Aorta (tissue), 5 donors: ENCODE measurements at places on chromosomes 1 and 21. TPM values are rescaled to one million over a fixed set of nuclear protein-coding genes. Genes with fewer than 3 reads are reported as not detected.
A peak's percentile ranks its signal among the peaks of the same experiment; 100 is the strongest.

GRCh38 chr1:190578526-190578925 lies 100.9 kb upstream of the BRINP3 start:
- no peak overlapping the region for H3K27ac ChIP-seq
- no peak overlapping the region for H3K4me3 ChIP-seq
- H3K27me3 ChIP-seq, result peaks cover 1% of the 10 kb centered on the region
- no peaks in the 10 kb centered on the region for H3K36me3 ChIP-seq

- no peak for DNase-seq
- no peaks in the 10 kb centered on the region for H3K36me3 ChIP-seq
- H3K27me3 ChIP-seq, result no peaks in the 10 kb centered on the region
Observed at GRCh38 chr21:26916799-26917198, 50.1 kb downstream of the ADAMTS5 start.

GRCh38 chr1:18734001-18734400 lies 103.4 kb downstream of the PAX7 start:
- H3K4me1 ChIP-seq, result no peaks in the 10 kb centered on the region
- H3K27ac ChIP-seq, result no peak overlapping the region
- peak; percentile 18 for DNase-seq

- no peak for DNase-seq
- no peaks in the 10 kb centered on the region for H3K27me3 ChIP-seq
- H3K27ac ChIP-seq, result no peak overlapping the region
- peaks cover 1% of the 10 kb centered on the region for H3K36me3 ChIP-seq
Observed at GRCh38 chr21:45202889-45203288, 84.8 kb downstream of the POFUT2 start.

DNA sequence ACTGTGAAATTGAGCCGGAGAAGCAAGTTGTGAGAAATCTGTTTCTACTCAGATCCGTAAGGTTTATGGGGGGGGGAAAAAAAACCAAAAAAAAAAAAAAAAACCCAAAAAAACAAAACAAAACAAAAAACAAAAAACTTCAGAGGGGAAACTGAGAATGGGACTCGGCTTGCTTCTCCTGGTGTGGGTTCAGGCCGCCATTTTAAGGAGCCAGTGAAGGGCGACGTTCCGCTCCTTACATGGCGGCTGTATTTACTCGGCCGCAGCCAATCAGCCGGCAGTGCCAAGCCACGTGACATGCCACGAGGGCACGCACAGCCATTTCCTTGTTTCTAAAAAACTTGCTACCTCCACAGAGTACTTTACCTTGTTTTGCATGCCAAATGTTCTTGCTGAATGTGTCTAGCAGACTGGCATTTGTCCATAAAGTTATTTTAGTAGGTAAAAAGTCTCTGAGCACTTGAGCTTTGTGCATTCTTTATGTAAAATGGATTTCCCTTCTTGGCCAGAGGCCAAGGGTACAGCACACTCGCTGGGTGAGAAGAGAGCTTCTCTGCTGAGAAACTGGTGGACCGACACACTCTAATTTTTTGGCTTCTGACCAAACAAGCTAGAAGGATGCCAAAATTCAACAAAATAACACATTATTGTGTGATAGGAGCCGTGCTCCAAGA lies 101.8 kb downstream of the NFIA start:
- H3K27ac ChIP-seq, result peak overlapping the region; percentile 86
- DNase-seq, result peak; percentile 94
- peaks cover 4% of the 10 kb centered on the region for H3K4me1 ChIP-seq
- no peaks in the 10 kb centered on the region for H3K36me3 ChIP-seq
- peak overlapping the region; percentile 8 for H3K4me3 ChIP-seq

DNA sequence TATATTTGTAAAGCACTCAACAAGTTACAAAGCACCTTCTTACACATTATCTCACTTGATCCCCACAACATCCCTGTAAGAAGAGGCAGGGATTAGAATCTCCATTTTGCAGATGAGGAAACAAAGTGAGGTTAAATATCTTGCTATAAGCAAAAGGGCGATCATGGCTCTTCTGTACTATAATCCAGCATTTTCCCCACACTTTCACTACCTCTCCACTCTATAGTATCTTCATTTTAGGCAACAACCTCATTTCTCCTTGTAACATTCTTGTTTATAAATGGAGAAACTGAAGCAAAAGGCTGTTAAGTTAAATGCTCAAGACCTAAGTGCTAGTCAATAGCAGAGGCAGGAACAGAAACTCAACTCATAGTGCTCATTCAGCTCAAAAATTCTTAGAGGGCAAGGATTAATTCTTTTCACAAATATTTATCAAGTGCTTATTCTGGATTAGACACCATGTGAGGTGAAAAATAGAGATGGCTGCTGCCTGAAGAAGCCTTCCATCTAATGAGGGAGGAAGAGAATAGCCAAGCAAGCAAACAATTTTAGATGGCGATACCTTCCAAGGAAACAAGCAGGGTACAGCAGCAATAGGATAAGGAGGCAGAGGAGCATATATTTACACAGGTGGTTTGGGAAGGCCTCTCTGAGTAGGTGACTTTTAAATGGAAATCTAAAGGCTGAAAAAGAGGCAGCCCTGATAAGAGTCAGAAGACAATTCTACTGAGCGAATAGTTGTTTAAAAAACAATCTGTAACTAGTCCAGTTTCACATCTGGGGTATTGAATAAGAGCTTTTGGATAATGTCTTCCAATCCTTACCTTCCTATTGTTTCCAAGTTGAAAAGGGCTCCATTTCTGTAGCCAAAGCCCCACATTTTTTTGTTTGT lies 3.5 kb downstream of the ERRFI1 start:
- peak overlapping the region; percentile 21 for H3K4me3 ChIP-seq
- H3K4me1 ChIP-seq, result peaks cover 2% of the 10 kb centered on the region
- no peak for DNase-seq
- peak overlapping the region; percentile 34 for H3K27ac ChIP-seq
- no peaks in the 10 kb centered on the region for H3K36me3 ChIP-seq

GRCh38 chr1:182392050-182393028 lies 749 bp upstream of the GLUL start:
- no peaks in the 10 kb centered on the region for H3K27me3 ChIP-seq
- no peaks in the 10 kb centered on the region for H3K36me3 ChIP-seq
- H3K4me3 ChIP-seq, result peak overlapping the region; percentile 87

DNA sequence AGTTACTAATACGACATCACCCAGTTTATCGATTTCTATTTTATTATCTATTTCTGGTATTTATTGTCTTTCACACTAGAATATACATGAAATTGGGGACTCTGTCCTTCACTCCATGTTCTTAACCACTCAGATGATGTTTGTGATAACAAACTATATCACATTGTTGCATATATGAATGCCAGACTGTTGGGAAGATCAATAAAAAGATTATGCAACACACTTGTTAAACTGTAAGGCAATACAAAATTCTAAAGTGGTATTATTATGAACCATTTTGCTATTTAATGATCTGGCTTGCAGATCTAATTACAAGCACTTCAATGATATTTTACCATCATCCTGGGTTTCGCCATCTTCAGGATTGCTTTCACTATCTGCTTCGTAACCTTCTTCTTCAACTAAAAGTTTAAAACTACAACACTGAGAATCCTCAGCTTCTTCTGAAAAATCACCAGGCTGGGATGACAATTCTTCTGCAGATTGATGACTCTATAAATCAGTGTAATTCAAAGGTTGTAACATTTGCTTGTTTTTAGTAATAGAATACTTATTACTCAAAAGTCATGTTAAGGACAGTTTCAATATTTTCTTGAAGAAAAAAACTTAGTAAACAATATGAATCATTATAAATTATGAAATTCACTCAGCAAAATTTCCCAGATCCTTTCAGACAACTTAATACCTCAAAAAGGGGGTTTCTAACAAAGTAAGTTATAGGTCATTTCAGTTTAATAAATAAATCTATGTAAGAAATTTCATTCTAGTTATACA lies 63.9 kb downstream of the LYST start:
- no peak overlapping the region for H3K4me3 ChIP-seq
- H3K27ac ChIP-seq, result no peak overlapping the region
- H3K27me3 ChIP-seq, result no peaks in the 10 kb centered on the region
- H3K4me1 ChIP-seq, result no peaks in the 10 kb centered on the region
- no peak for DNase-seq
- peaks cover 3% of the 10 kb centered on the region for H3K36me3 ChIP-seq

- no peak for DNase-seq
- H3K27me3 ChIP-seq, result no peaks in the 10 kb centered on the region
- no peak overlapping the region for H3K4me3 ChIP-seq
- H3K4me1 ChIP-seq, result no peaks in the 10 kb centered on the region
- H3K36me3 ChIP-seq, result no peaks in the 10 kb centered on the region
Observed at GRCh38 chr1:65235867-65236805, 73.2 kb upstream of the DNAJC6 start.

- DNase-seq, result no peak
- H3K4me3 ChIP-seq, result no peak overlapping the region
- no peaks in the 10 kb centered on the region for H3K4me1 ChIP-seq
- H3K27ac ChIP-seq, result no peak overlapping the region
Observed at GRCh38 chr1:210440081-210440480, 111.4 kb downstream of the HHAT start.

DNA sequence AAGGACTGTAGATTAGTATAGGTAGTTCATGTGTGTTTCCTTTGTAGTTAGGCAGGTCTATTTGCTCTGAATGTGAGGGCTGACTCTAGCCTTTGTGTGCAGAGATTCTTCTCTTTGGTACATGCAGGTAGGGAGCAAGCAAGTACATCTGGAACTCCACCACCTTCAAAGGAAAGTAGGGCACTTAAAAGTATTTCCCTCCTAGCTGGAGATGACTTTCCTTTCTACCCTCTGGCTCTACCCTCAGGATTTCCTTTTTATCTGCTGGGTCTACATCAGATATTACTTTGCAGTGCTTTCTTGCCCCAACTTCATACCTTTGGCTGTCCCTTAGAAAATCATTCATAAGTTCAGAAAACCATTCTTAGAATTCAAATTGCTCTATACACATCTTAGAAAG lies 91.7 kb upstream of the HIVEP3 start:
- no peaks in the 10 kb centered on the region for H3K36me3 ChIP-seq
- no peak overlapping the region for H3K27ac ChIP-seq
- no peaks in the 10 kb centered on the region for H3K27me3 ChIP-seq
- no peaks in the 10 kb centered on the region for H3K4me1 ChIP-seq
- no peak for DNase-seq
- H3K4me3 ChIP-seq, result no peak overlapping the region

- no peak for DNase-seq
- no peaks in the 10 kb centered on the region for H3K4me1 ChIP-seq
- no peaks in the 10 kb centered on the region for H3K27me3 ChIP-seq
- no peak overlapping the region for H3K4me3 ChIP-seq
- no peaks in the 10 kb centered on the region for H3K36me3 ChIP-seq
Observed at GRCh38 chr1:174152427-174152826, 6.9 kb upstream of the RABGAP1L start.

DNA sequence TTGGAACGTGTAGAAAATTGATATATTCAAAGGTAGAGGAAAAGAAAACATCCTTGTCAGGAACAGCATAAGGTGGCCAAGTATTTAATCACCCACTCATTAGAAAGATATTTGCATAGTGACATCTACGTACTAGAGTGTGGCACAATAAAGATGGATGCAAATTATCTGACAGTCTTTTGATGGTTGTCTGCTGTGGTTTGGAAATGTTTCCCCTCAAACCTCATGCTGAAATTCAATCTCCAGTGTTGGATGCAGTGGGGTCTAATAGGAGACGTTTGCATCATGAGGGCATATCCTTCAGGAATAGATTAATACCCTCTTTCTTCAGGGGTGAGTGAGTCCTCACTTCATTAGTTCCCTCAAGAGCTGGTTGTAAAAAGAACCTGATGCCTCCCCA lies 34.1 kb upstream of the RUNX1 start:
- H3K4me1 ChIP-seq, result no peaks in the 10 kb centered on the region
- H3K27ac ChIP-seq, result no peak overlapping the region
- no peaks in the 10 kb centered on the region for H3K27me3 ChIP-seq
- no peaks in the 10 kb centered on the region for H3K36me3 ChIP-seq

DNA sequence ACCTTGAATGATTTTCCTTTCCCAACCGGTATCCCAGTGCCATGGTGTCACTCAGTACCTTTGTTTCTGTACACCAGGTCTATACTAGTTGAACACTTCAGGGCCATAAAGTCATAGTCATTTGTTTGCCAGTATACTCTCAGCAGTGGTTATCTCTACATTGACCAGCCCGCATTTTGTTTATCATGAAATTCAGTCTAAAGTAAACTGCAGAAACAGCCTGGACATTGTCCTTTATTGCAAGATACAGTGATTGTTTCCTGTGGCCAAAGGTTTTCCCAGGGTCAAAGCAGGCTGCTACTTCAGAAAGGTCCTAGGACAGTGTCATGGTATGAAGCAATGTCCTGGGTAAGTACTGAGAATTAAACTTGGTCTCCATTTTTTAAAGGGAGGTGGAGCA lies 407.4 kb downstream of the RWDD3 start:
- H3K4me1 ChIP-seq, result no peaks in the 10 kb centered on the region
- no peak for DNase-seq
- no peaks in the 10 kb centered on the region for H3K27me3 ChIP-seq
- no peak overlapping the region for H3K4me3 ChIP-seq
- no peaks in the 10 kb centered on the region for H3K36me3 ChIP-seq
- no peak overlapping the region for H3K27ac ChIP-seq

GRCh38 chr1:244834543-244835275 lies 749 bp upstream of the COX20 start:
- H3K36me3 ChIP-seq, result no peaks in the 10 kb centered on the region
- H3K27me3 ChIP-seq, result no peaks in the 10 kb centered on the region
- DNase-seq, result peak; percentile 92
- no peaks in the 10 kb centered on the region for H3K4me1 ChIP-seq
- H3K27ac ChIP-seq, result peak overlapping the region; percentile 97

DNA sequence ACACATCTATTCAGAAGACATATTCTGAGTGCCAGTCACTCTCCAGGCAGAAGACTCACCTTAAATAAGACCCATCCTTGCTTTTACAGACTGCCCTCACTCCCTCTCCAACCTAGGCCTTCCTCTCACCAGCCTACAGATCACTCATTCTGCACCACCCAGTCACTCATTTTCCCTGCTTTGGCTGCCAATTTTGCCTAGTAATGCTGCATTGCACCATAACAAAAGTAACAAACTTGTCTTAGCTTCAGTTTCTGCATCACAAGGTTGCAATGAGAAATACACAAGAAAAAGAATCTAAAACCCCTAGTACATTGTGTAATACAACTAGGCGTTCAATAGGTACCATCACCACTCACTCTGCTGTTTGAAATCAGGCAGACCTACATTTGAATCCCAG lies 292.4 kb downstream of the PLPP3 start:
- H3K27me3 ChIP-seq, result no peaks in the 10 kb centered on the region
- H3K36me3 ChIP-seq, result no peaks in the 10 kb centered on the region
- no peak overlapping the region for H3K4me3 ChIP-seq
- DNase-seq, result no peak
- no peaks in the 10 kb centered on the region for H3K4me1 ChIP-seq

- H3K27ac ChIP-seq, result no peak overlapping the region
- no peak for DNase-seq
- no peaks in the 10 kb centered on the region for H3K36me3 ChIP-seq
- no peak overlapping the region for H3K4me3 ChIP-seq
- no peaks in the 10 kb centered on the region for H3K27me3 ChIP-seq
- H3K4me1 ChIP-seq, result no peaks in the 10 kb centered on the region
Observed at GRCh38 chr21:29691616-29692491, 247.9 kb downstream of the GRIK1 start.

The CTSS gene
- 68.2 TPM for total RNA-seq

The OLIG2 gene
- total RNA-seq, result not detected

The TMEM269 gene
- 0.13 TPM for total RNA-seq

The C1orf232 gene
- total RNA-seq, result not detected

The C1QC gene
- 203 TPM for total RNA-seq

The KLF17 gene
- total RNA-seq, result 0.16 TPM

The NBPF12 gene
- total RNA-seq, result 14.1 TPM
